ENCODE measurements at places on chromosomes 11 and 22.

DNA sequence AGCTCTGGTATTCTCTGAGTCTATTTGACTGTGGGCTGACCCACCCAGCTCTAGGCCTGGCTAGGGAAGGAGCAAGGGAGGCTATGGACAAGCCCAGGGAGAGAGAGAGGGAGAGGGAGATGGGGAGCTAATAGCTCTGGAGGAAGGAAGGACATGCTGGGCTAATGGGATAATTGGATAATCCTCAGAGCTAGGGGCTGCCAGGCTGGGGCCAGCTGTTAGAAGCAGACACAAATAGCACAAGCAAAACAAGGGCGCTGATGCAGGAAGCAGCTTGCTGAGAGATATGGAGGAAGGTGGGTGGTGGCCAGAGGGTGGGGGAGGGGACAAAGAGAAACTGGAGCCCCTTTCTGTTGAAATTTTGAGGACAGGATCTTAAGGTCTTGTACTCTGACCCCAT, 23.2 kb downstream of the ADORA2A start:
- no peak for DNase-seq

DNA sequence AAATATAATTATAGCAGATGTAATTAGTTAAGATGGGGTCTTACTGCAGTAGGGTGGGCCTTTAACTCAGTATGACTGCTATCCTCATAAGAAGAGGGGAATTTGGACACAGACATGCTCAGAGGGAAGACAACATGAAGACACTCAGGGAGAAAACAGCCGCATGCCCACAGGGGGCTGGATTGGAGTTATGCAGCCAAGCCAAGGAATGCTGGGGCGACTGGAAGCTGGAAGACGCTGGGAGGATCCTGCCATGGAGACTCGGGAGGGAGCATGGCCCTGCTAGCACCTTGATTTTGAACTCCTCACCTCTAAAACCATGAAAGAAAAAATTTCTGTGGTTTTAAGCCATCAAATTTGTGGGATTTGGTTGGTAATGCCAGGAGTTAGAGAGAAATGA, 40.9 kb downstream of the PANX1 start:
- no peak for DNase-seq

- DNase-seq: peak; percentile 20
Measured at GRCh38 chr11:127345819-127346459, 345.4 kb upstream of the KIRREL3 start.

DNA sequence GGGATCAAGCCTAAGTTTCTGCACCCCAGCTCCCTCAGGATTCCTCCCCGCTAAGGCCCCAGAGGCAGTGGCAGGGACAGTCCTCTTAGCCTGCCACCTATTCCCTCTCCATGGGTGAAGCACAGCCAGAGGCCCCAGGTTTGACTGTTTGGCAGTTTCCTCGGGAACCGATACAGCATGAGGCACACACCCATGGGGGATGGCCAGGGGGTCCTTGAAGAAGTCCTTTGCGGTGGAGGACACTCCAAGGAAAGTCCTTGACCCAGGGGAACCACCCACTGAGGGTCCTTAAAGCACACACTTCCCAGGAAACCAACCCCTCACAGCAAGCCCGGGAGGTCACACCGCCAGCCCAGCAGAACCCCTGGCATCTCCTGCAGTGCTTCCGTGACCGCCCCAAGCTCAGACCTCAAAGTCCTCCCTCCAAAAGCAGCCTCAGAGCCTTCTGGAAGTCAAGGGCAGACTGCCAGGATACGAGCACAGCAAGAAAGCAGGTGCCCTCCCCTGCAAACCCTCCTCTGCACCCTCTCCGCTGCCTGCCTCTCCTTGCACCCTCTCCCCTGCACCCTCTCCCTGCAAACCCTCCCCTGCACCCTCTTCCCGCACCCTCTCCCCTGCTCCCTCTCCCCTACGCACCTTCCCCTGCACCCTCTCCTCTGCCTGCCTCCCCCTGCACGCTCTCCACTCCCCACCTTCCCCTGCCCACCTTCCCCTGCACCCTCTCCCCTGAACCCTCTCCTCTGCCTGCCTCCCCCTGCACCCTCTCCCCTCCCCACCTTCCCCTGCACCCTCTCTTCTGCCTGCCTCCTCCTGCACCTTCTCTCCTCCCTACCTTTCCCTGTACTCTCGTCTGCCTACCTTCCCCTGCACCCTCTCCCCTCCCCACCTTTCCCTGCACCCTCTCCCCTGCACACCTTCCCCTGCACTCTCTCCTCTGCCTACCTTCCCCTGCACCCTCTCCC, 1.4 kb downstream of the SIGIRR start:
- DNase-seq: no peak

- DNase-seq: no peak
Measured at GRCh38 chr11:117825538-117826189, 1.1 kb upstream of the FXYD2 start.

GRCh38 chr11:66012946-66013761, 1.3 kb downstream of the CST6 start:
- no peak for DNase-seq

GRCh38 chr22:38707346-38707745, 1.6 kb downstream of the GTPBP1 start:
- no peak for DNase-seq

GRCh38 chr22:44734278-44734677, 18.1 kb upstream of the ARHGAP8 start:
- no peak for DNase-seq
